Activated effector memory CD4-positive, alpha-beta T cell treated with anti-CD3 and anti-CD28 coated beads, Interleukin-2, amount 50 U/mL, for 16 hours (primary cell): ENCODE measurements at places on chromosomes 5 and 9.

GRCh38 chr5:155915601-155916000 is 411.4 kb upstream of the SGCD start:
- no peak for DNase-seq

- DNase-seq, result no peak
Measured at GRCh38 chr5:2178528-2178927, 295.8 kb upstream of the IRX4 start.

DNA sequence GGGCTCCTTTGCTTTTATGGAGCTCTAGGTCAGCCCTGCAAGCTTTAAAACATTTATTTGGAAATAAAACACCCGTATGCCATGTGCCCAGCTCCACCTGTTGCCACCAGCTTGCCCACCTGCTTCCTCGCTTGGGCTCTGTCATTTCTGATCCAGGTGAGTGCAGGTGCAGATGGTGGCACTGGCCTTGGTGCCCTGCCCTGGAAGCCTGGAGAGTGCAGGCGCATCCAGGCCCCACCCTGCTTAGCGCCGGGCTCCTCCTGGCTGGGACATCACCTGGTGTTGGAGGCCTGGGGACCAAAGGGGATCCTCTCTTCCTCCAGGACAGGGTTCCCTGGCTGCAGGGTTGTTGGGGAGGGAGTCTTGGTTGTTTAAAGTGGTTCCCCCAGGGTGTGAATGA is 35.8 kb downstream of the WNK2 start:
- DNase-seq, result no peak

GRCh38 chr5:89756955-89757354 is 652.6 kb downstream of the CETN3 start:
- no peak for DNase-seq

DNA sequence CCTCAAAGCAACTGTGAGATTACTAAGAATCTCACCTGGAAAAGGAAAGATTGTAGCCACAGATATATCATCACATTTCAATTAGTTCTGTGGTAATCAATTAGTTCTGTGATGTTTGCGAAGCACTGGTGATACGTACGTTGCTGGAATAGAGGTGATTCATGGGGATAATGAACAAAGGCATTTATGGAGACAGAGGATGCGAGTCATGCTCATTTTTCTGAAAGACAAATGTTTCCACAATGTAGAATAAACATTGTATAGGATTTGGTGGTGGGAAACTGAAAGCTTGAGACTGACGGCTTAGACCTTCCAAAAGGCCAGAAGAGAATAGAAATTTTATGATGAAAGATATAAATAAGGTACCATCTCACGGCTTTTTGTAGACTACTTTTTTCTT is 507.3 kb upstream of the TYRP1 start:
- DNase-seq, result no peak

DNA sequence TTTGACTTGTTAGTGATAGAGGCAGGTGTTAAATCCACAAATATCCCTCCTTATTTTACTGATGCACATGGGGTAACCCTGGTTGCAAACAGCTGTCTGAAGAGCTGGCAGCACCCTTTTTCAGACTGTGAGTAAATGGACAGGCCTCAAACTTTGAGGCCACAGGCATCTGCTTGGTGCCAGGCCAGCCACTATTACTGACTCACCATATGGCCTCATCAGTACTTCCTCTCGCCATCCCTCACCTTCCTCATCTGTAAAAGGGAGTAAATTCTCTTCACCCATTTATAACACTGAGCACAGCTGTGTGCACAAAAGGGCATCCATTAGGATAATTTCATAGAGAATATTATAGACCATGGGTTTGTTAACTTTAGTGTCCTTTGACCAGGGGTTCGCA is 11.9 kb upstream of the TNIP1 start:
- DNase-seq, result no peak

DNA sequence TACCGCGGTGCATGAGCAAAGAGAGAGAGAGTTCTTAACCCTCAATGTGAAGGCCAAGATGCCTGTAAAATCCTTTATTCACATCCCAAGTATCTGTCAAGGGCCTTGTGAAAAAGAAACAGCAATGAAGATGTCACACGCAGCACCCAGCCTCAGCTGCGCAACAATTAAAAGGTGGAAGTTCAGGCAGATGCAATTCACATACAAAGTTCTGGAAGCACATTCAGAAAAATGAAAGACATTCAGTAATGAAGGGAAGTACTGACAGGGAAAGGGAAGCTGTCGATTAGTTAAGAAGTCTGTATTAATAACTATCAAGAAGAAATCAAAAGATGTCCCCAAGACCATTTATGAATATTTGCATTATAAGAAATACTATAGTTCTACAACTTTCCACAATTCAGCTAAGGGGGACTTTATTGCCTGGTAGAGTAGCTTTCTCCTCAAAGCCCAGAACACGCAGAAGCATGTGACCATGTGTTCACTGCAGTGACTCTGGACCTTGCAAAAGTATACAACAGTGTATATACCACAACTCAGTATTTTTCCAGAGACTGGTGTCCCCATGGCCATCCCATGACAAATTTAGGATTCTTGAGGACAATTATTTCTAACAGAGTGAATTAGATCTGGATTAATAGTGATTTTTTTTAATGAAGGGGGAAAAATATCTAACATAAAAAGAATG is 137.5 kb downstream of the CDK5RAP2 start:
- no peak for DNase-seq

- DNase-seq, result no peak
Measured at GRCh38 chr9:71678999-71679398, 89.3 kb downstream of the CEMIP2 start.

DNA sequence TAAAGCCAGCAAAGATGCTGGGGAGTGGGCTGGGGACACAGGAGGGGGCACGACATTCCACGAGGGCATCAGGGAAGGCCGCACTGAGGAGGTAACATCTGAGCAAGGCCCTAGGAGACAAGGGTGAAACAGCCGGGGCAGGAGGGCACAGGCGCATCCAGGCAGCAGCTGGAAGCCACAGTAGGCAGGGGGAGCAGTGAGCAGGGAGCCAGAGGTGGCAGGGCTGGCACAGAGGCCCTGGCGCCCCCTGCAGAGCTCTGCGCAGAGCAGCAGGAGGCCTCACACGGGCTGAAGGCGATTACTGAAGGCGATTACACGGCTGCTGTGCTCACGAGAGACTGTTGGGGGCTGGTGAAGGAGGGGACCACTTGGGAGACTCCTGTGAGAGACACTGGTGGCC is 15.4 kb downstream of the LMAN2 start:
- DNase-seq, result no peak

DNA sequence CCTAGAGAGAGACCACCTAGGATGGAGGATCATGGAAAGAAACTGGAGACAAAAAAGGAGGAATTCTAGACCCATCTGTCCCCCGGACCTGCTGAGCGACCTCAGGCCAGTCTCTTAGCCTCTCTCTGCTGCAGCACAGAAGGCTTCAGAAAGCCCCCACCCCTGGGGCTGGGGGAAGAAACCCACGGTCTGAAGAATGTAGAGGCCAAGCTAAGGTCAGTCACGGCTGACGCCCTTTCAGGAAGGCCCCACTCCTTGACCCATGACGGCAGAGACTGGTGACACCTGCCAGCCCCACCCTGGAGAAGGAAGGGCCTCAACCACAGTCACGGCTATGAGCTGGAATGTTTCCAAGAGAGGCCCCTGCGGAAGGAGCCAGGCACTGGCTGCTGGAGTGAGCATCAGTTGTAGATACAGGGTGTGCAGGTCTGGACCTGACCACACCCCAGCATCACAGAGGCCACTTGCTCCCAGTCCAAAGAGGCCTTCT is 120.5 kb upstream of the BOD1 start:
- DNase-seq, result no peak

- DNase-seq, result no peak
Measured at GRCh38 chr5:116573279-116573701, 1.3 kb downstream of the SEMA6A start.

DNA sequence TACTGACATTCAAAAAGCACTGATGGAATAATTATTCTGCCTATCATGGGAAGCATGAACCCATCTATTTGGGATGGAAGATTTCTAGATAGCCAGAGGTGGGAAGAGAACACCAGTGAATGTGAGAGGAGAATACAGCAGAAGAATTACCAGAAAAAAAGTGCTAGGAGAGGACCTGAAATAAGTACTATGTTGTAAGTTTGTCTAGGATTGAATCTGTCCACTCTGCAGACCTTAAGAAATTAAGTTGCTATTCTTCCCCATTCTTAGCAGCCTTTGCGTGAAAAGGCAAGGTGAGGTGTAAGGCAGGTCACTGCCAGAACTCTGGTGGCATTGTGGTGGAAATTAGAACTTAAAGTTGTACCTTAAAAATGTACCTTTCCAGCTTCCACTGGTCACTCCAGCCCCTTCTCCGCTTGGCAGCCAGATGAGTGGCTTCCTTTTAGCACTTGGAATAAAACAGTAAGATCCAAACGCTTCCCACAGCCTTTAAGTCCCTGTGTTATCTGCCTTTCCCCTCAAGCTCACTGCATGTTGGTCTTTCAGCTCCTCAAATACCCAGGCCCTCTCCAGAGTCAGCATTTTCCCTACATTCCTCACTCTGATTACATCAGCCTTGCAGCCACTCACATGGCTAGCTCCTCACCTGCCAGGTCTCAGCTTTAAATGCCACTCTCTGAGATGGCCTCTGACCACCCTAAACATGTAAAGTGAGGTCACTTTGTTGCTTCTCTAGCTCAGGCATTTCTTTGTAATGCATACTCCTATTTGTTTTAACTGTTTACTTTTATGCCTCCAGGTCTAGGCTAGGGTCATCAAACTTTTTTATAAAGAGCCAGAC is 253.0 kb downstream of the EPB41L4A start:
- DNase-seq, result no peak
